ENCODE measurements at places on chromosomes 6 and 20.
A peak's percentile ranks its signal among the peaks of the same experiment; 100 is the strongest.

DNA sequence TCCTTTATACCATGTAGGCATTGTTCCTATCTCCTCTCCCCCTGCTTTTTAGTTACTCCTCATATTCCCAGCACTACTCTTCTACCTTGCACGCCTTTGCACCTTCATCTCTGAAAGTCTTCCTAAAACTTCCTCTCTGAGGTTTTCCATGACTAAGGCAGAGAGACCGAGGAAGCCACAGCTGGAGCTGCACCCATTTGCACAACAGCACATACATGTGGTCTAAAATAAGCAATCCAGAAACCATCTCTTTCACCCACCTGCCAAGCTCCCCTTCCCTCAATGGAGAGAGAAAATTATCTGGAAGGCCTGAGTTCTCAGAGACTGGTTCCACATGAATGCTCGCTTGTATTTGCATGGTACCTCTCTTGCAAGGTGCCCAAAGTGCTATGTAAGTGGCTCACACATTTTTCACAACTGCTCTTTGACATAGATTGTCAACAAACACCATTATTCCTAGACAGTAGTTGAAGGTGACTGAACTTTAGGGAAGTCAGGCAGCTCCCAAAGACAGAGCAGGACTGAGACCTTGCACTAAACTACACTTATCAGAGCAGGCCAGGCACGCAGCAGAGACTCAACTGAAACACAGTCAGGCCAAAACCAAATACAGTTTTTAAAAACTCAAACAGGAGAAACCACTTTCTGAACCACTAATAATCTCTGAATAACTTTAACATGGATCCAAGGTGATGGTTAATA lies 313.2 kb downstream of the TFAP2A start:
- DNase-seq = peak; percentile 22

- DNase-seq = no peak
These were observed 53.4 kb downstream of the HIVEP1 start for GRCh38 chr6:12065321-12066140.

GRCh38 chr20:43210901-43211300 lies 21.2 kb upstream of the PTPRT start:
- DNase-seq = no peak

DNA sequence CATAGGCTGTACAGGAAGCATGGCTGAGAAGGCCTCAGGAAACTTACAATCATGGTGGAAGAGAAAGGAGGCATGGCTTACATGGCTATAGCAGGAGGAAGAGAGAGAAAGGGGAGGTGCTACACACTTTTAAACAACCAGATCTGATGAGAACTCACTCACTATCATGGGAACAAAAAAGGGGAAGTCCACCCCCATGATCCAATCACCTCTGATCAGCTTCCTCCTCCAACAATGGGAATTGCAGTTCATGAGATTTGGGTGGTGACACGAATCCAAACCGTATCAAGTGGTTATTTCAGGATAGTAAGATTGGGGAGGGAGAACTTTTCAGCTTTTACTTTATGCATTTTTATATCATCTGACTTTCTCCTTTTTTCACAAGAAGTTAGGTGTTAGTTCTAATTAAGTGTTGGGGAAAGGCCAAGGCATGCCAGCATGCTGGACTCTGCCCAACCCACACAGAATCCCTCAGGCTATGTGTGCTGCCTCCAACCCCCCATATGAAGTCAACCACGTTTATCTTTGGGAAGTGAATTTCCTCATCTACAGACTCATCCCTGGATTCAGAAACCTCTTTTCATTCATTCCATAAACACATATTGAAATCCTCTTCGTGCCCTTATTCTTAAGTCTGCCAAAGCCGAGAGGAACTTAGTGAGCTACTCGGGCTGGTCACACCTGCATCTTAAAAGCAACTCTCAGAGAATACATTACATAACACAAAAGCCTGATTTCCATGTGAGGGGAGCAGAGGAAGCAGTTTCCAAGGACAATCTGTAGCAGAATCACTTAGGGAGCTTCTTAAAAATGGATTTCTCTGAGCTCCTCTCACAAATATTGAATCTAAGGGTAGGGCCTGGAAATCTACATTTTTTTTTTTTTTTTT lies 16.7 kb upstream of the CLIC5 start:
- peak; percentile 28 for DNase-seq

GRCh38 chr20:55667955-55668354 lies 337.4 kb downstream of the CBLN4 start:
- DNase-seq = no peak

DNA sequence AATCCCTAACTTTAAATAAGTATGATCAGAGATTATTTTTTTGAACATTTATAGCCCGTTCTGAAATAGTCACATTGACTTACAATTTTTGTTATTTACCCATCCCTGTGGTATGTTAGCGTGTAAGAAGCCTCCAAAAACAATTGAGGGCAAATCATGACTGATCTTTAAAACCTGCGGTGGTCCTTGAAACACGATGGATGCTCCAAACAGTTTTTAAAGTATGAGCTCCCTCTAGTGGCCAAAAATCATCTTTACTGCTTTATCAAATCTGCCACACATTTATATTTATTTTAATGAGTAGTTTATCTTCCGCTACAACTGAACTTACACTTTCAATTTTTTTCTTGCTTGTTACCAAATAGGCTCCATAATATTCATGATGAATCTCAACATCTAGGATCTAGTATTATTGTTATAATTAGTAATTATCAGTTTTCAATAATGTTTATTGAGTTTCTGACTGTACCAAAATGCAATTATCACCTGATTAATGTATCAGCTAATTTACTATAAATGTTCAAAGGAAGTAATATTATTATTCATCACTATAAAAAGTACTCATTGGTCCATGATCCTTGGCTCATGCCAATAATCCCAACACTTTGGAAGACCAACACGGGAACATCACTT lies 52.2 kb downstream of the MARCKS start:
- DNase-seq = peak; percentile 68

DNA sequence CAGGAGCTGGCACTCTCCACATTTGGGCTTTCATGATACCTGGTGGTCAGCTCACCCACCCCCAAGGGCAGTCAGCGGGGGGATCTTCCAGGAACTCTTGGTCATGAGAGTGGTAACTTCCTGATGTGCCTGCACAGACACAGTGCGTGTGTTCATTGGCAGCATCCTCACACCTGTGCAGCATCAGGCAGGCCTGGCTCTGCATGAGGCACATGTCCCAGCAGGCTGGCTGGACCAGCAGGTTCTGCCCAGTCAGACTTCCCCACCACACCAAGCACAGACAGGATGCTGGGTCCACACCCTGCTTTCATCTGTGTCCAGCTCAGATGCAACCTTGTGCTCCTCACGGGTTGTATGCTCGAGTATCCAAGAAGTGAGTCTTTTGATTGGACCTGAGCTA lies 15.7 kb upstream of the UNC93A start:
- no peak for DNase-seq

GRCh38 chr20:51347831-51348230 lies 194.7 kb downstream of the NFATC2 start:
- DNase-seq = peak; percentile 84

- no peak for DNase-seq
These were observed 49.7 kb downstream of the GOPC start for GRCh38 chr6:117552618-117553017.

- no peak for DNase-seq
These were observed 143.6 kb downstream of the BMP7 start for GRCh38 chr20:57122536-57123489.

DNA sequence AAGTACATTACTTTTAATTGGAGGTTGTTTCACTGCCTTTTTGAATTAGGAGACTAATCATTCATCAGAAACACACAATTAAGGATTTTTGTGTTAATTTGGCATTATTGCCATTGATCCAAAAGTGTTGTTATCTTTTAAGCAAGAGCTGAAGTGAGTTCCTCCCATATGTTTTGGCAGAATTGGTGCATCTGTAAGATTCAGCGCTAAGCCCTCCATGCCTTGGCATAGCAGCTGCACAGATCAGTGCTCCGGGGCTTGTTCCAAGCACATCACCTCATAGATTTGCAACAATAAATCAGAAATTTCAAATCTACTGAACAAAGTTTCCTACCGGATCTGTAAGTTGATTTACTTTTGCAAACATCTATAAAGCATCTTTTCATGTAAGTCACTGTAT lies 106.8 kb upstream of the PHACTR1 start:
- DNase-seq = no peak

GRCh38 chr20:53708129-53708968 lies 114.7 kb upstream of the ZNF217 start:
- peak; percentile 94 for DNase-seq

DNA sequence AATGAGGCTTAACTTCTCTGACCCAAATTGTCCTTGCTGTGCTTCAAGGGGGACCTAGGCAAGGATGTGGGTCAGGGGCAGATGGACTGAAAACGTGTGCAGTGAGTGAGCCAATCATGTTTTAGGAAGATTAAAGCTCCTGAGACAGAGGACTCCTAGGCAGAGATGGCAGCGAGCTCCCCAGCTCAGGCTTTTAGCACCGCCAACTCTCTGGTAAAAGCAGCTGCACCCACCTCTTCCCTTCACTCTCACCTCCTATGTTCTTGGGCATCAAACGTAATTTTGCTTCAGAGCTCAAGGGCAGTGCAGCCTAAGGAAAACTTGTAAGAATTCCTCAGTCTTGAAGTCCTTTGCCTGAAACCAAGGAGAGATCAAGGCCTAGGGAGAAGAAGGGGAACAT lies 10.3 kb downstream of the RPP21 start:
- no peak for DNase-seq

DNA sequence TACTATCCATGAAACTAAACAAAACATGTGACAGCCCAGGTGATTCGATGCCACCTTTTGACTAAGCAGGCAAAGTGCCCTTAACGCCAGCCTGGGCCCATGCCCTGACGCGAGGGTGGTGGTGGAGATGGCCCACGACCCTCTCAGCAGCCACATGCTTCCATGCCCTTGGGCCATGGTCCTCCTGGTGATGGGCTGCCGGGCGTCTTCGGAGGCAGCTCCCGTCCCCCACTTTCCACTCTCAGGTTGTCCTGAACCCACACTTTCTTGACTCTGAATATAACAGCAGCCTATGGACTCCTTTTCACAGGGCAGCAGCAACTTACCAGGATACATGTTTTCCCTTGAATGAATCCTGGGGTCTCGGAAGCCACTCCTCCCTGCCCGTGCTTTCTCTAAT lies 33.6 kb downstream of the TMEM242 start:
- no peak for DNase-seq

GRCh38 chr20:46299078-46299477 lies 9.2 kb downstream of the CDH22 start:
- DNase-seq = no peak

DNA sequence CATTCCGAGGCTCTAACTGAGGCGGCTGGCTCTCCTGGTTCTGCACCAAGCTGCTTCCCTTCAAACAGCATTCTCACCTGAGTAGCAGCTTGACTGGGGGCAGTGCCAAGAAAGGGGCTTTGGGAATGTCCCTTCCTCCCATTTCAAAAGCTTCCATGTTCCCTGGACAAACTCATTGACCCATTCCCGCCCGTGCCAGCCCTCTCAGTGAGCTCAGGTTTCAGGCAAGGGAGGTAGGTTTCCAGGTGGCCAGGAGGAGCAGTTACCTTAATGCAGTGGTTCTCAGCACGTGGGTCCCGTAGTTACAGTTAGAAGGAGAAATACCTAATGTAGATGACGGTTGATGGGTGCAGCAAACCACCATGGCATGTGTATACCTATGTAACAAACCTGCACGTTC lies 135.2 kb downstream of the ELOVL4 start:
- DNase-seq = no peak

DNA sequence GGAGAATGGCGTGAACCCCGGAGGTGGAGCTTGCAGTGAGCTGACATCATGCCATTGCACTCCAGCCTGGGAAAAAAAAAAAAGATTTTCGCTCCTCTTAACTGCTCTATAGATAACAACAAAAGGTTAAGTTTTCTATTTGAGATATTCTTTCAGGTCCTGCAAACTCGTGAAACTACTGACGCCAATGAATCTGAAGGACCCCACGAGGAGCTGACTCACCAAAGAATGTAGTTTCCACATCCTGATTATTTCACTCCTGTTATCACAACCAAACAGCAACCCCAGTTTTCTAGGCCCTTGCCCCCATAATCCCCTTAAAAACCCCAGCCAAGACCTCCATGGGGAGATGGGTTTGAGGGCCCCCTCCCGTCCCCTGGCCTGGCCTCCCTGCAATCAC lies 58.7 kb downstream of the OTOR start:
- no peak for DNase-seq

DNA sequence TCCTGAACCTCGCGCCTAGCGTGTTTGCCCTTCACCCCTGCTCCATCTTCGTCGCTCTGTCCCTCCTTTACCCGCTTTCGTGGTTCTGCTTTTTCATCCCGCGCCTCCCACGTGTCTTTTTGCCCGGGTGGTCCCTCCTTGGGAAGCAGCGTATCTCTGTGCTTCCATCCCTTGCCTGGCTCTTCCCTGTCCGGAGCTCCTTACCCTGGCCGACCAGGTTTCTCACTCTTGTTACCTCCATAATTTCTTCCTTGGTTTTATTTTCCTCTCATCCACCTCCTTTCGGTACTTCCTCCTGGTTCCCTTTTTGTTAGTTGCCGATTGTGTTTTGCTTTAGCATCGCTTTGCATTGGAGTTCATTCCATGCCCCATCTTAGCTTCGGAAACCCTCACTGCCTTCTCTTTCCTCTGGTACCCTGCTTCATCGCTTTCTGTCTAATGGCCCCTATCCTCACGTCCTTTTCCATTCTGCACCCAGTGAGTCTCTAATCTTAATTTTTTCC lies 735 bp downstream of the FAM135A start:
- peak; percentile 6 for DNase-seq

DNA sequence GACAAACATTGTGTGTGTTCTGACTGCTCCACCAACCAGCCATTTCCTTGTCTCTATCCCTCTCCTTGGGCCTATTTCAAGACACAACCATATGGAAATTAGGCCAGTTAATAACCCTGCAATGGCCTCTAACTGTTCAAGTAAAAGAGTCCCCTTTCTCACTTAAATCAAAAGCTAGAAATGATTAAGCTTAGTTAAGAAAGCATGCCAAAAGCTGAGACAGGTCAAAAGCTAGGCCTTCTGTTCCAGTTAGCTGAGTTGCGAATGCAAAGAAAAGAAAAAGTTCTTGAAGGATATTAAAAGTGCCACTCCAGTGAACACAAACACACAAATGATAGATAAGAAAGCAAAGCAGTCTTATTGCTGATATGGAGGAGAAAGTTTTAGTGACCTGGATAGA lies 22.5 kb downstream of the SERINC1 start:
- no peak for DNase-seq

GRCh38 chr20:38298768-38299288 lies 5.1 kb upstream of the BPI start:
- DNase-seq = peak; percentile 74

DNA sequence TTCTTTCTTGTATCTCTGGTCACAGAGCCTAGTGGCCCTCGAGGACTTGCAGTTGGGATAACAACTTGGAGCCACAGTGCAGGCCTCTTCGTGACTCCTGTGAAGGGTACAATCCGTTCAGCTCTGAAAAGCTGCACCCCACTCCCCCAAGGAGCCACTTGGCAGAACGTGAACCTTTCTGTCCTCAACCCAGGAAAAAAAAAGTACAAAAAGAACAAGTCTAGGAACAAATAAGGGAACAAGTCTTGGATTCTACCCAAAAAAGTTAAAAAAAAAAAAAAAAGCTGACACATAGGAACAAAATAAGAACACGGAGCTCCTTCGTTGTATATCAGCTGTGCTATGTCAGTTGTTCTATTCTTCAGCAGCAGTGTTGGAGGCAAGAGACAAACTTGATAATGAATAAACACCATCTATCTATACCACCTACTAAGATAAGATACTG lies 77.9 kb upstream of the TULP1 start:
- no peak for DNase-seq

All from RPMI7951 (cell line).